ENCODE measurements at places on chromosomes 11 and 22.

DNA sequence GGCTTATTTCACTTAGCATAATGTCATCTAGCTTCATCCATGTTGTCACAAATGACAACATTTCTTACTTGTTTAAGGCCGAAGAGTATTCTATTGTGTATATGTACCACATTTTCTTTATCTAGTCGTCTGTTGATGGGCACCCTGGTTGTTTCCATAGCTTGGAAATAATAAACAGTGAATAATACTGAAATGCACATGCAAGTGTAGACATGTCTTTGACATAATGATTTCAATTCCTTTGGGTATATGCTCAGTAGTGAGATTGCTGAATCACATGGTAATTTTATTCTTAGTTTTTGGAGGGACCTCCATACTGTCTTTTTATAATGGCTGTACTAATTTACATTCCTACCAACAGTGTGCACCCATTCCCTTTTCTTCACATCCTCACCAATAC lies 508.0 kb downstream of the NELL1 start:
- DNase-seq = no peak

DNA sequence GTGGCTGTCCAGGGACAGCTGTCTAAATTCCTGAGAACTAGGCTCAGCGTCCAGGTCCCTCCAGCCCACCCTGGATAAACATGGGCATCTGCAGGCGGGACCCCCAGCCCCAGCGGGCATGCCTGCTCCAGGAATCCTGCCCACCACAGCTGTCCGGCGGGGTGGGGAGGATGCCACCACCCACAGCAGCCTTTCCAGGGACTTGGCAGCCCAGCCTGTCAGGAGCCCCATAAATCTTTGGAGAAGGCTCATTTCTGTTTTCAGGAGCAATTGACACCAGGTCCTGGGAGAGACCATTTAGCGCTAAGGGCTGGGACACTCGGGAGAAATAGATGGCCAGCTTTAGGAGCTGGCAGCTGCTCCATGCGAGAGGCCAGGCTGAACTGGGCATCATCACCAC lies 358.9 kb downstream of the CADM1 start:
- DNase-seq = no peak

DNA sequence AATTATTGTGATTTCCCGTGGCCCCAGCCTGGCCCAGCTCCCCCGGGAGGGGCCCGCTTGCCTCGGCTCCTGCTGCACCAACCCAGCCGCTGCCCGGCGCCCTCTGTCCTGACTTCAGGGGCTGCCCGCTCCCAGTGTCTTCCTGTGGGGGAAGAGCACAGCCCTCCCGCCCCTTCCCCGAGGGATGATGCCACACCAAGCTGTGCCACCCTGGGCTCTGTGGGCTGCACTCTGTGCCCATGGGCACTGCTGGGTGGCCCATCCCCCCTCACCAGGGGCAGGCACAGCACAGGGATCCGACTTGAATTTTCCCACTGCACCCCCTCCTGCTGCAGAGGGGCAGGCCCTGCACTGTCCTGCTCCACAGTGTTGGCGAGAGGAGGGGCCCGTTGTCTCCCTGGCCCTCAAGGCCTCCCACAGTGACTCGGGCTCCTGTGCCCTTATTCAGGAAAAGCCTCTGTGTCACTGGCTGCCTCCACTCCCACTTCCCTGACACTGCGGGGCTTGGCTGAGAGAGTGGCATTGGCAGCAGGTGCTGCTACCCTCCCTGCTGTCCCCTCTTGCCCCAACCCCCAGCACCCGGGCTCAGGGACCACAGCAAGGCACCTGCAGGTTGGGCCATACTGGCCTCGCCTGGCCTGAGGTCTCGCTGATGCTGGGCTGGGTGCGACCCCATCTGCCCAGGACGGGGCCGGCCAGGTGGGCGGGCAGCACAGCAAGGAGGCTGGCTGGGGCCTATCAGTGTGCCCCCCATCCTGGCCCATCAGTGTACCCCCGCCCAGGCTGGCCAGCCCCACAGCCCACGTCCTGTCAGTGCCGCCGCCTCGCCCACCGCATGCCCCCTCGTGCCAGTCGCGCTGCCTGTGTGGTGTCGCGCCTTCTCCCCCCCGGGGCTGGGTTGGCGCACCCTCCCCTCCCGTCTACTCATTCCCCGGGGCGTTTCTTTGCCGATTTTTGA lies 3.3 kb upstream of the ANKRD13D start:
- no peak for DNase-seq

GRCh38 chr11:104657083-104657482 lies 241.2 kb downstream of the CASP12 start:
- DNase-seq = no peak

GRCh38 chr11:5011254-5011653 lies 16.6 kb downstream of the OR51L1 start:
- no peak for DNase-seq

DNA sequence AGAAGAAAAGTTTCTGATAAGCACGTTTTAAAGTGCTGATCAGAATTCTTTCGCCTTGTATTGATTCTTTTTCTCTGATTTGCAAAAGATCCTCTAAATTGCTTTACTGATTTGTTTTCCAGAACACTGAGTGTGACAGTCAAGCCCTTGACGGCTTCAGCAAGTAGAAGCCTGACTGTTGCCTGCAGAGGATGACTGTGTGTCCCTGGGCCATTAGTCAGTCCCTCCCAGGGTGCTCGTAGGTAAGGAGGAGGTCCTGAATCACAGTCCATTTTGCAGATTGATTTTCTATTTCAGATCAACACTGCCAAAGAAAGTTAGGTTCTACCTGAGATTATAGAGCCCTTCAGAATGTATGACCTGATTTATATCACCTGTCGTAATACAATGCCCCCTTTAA lies 38.6 kb upstream of the POGLUT3 start:
- no peak for DNase-seq

All from epithelial cell of proximal tubule (primary cell).